ENCODE measurements at places on chromosomes 3 and 15.

GRCh38 chr15:22952796-22953579 is 27.2 kb downstream of the CYFIP1 start:
- no peak for DNase-seq

- no peak for DNase-seq
These were observed 799.8 kb downstream of the NSUN3 start for GRCh38 chr3:94862703-94863102.

GRCh38 chr3:39401983-39402382 is 4.5 kb upstream of the RPSA start:
- DNase-seq = no peak

- no peak for DNase-seq
These were observed 16.3 kb downstream of the SV2B start for GRCh38 chr15:91116113-91117067.

- no peak for DNase-seq
These were observed 30.1 kb upstream of the CERS3 start for GRCh38 chr15:100558771-100559254.

GRCh38 chr3:53016236-53016635 is 29.6 kb downstream of the SFMBT1 start:
- DNase-seq = no peak

GRCh38 chr3:186002884-186003472 is 65.2 kb upstream of the TRA2B start:
- no peak for DNase-seq

- no peak for DNase-seq
These were observed 232.6 kb downstream of the TBL1XR1 start for GRCh38 chr3:176964661-176965060.

DNA sequence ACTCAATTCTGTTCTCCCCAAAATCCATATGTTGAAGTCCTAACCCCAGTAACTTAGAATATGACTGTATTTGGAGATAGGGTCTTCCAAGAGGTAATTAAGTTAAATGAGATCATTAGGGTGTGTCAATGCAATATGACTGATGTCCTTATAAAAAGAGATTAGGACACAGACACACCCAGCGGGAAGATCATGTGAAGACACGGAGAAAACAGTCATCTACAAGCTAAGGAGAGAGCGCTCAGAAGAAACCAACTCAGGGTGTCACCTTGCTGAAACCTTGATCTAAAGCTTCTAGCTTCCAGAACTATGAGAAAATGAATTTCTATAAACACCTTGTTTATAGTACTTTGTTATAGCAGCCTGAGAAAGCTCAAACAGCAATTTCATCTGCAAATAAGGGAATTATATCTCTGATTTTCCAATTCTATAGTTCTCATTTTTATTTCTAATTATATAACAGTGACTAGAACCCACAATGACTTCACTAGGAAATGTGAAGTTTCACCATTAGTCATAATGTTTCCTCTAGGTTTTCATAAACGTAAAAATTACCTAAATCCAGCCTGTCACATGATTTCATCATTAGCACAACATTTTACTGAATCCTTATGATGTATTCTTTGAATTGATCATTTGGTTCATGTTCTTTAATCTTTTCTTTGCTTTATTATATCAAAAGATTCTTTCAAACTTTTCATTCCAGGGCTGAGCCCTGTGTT is 459.1 kb upstream of the MDFIC2 start:
- DNase-seq = no peak

DNA sequence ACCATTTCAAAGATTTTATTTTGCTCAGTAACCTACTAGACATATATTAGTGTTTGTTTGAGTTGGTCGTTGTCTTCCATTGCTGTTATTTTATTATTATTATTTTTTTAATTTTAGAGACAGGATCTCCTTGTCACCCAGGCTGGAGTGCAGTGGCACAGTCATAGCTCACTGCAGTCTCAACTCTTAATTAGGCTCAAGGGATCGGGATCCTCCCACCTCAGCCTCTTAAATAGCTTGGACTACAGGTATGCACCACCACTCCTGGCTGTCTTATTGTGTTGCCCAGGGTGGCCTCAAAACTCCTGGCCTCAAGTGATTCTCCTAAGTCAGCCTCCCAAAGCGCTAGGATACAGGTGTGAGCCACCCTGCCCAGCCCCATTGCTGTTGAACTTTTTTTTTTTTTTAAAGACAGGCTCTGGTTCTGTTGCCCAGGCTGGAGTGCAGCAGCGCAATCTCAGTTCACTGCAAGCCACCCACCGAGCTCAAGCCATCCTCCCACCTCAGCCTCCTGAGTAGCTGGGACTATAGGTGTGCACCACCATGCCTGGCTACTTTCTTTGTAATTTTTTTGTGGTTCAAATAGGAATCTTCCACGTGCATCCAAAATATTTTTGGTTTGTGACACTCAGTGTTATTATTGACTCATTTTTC is 18.2 kb downstream of the SETD5 start:
- DNase-seq = no peak

DNA sequence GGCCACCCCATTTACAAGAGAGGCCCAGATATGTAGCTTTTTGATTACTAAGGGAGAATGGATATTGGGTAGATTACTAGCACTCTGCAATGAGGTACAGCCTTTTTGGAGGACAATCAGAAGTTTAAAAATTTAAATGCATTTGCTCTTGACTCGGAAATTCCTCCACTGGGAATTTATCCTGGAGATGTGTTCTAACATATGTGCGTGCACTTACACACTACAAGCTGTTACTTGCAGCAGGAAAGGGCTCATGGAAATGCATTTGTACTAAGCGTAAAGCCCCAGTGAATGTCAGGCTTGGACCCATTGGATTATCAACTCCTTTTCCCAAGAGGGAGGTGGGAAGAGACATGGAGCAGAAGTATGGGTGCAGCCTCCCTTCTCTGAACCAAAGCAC is 7.8 kb upstream of the POMGNT2 start:
- DNase-seq = no peak

DNA sequence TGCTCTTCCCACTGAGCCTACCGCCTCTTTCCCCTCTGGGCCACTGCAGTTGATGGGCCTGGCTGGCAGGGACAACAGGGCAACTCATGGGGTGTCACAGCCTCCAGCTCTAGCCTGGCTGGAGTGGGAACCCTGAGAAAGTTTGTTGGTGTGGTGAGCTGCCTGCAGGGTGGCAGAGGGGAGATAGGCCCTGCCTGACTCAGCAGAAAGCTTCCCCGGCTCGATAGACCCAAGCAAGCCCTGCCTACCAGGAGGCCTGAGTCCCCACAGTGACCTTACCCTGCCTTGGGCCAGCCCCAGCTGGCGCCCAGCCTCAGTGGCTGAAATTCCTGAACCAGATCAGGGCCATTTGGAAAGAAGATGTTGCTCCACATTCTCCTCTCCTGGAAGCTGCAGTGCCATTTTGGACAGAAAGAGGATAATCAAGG is 29.4 kb downstream of the ABTB1 start:
- no peak for DNase-seq

DNA sequence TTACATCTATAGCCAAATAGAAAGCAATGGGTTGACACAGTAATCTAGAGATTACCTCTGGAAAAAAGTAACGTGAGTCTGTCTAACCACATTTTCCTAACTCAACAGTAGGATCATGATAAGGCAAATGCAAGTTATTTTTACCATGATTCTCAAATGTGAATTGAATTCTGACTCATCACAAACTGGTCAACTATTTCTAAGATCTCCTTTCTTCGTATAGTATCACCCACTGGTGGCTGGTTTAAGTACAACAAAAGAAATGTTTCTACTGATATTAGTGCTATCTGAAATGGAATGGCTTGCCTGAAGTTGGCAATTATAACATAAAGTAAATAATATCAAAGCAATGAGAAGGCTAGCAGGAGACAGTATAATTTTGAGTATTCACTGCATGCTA is 102.2 kb downstream of the ABI3BP start:
- DNase-seq = no peak

DNA sequence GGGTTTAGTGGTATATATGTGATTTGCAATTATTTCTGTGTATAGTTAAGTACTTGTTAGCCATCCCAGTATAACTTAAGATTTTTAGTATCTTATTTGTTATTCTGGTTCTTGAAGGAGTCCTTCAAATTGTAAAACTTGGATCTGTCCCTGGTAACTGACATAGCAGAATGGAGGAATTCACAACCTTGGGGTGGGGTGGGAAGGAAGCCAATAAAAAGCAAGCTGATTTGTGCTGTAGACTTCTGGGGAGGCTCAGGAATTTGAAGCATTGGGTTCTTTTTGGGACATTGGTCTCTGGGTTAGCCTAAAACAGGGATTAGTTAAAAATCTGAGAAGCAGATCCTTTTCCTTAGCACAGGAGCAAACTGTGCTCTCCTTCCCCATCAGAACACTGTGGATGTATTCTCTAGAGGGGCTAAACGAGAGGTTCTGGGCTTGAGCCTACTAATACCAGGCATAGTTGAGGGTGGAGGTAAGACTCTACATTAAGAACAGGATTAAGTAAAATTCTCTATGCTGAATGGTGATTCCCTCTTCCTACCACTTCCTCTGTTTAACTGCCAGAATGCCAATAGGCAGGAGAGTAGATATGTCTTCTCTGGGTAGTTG is 42.2 kb downstream of the GMPS start:
- DNase-seq = no peak
